Fibroblast of skin of left quadriceps (primary cell): ENCODE measurements at places on chromosomes 1 and 21.

DNA sequence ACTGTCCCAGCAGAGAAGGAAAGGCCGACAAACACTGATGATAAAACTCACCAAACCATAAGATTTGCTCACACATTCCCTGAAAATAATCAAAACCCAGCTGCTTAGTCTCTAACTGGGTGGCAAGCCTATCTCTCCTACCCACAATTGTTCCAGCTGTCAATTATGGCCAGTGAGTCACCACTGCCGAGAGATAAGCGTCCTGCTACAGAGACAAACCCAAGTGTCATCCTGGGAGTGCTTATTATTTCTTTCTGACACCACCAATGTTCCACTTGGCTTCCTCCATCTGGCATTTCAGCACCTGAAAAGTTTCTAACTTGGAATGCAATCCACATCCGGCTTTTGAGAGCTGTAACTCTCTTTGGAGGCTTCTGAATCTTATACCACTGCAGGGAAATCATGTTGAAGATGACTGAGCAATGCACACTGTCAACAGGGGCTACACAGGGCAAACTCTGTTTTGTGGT lies 51.5 kb upstream of the VAV3 start:
- DNase-seq, result peak; percentile 53

- DNase-seq, result no peak
Measured at GRCh38 chr1:6093611-6094010, 47.9 kb downstream of the KCNAB2 start.

GRCh38 chr1:226798427-226799411 lies 59.6 kb upstream of the ITPKB start:
- no peak for DNase-seq

GRCh38 chr1:168392958-168393549 lies 112.4 kb downstream of the TBX19 start:
- DNase-seq, result no peak
